ENCODE measurements at places on chromosomes 3 and 15.

- DNase-seq, result no peak
Measured at GRCh38 chr3:122342803-122343202, 17.8 kb downstream of the CSTA start.

DNA sequence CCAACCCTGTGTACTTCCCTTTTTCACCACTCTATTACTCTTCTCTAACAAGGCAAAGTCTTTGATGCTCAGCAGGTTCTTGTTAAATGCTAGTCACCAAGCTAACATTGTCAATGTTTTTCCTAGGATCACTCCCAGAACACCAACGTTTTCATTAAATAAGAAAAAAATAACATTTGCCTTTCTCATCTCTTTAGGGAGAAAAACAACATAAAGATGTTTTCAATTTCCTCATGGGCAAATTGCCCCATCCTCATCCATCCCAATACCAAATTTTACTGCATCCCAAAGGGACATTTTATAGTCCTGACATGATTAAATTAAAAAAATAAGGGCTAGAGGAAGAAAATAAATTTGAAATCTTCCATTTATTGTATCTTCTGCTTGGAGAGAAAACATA is 106.5 kb downstream of the SUCNR1 start:
- DNase-seq, result no peak

GRCh38 chr3:124565551-124565950 is 164.7 kb upstream of the UMPS start:
- no peak for DNase-seq

DNA sequence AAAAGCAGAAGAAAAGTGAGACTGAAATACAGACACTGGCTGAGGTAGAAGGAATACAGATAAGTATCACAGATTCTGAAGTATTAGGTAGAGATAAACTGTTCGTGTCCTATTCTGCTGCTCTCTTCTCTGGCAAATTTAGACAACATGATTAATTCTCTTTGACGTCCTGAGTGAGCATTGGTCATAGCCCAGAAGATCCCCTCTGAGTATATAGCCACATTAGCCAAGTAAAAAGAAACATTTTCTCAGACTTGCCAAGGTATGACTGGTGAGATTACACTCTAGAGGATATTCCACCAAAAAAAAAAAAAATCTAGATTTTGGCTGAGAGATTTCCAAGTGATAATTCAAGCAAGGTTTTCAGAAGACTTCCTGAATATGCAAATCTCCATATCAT is 111.4 kb upstream of the ALCAM start:
- peak; percentile 75 for DNase-seq

- DNase-seq, result no peak
Measured at GRCh38 chr3:10312861-10313260, 8.1 kb downstream of the SEC13 start.

- no peak for DNase-seq
Measured at GRCh38 chr3:130516645-130517512, at the start of gene COL6A6. TSS of gene COL6A6 (plus strand) at chr3:130517177. CDS start at chr3:130560365, 43,188 bp downstream.

GRCh38 chr15:26628071-26628470 is 144.8 kb downstream of the GABRB3 start:
- no peak for DNase-seq

- peak; percentile 58 for DNase-seq
Measured at GRCh38 chr3:157460253-157460652, 23.6 kb downstream of the PTX3 start.

DNA sequence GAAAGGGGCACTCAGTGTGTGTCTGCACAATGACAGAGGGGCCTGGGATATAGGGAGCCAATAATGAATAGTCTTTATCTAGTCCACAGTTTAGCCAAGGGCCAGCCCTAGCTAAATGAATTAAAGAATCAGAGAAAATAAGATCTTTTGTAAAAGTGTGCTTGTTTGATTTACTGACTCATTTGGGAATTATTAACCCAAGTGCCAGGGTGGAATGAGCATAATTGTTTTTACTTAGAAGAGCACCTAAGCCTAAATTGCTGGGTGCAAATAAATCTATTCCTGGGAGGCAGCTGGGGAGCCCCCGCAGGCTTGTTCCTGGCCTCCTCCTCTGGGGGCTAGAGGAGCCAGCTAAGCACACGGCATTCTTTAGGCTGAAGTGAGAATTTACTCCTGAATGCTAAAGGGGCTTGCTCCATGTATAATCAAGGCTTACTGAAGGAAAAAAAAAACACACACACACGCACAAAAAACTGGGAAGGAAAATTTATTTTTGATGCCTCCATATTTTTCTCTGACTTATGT is 405.3 kb upstream of the SUCLG2 start:
- no peak for DNase-seq

- no peak for DNase-seq
Measured at GRCh38 chr3:65787340-65787739, 251.4 kb downstream of the MAGI1 start.

GRCh38 chr15:82146990-82147461 is 101.2 kb upstream of the MEX3B start:
- DNase-seq, result peak; percentile 83

GRCh38 chr3:79032686-79033318 is 735.0 kb downstream of the ROBO1 start:
- DNase-seq, result peak; percentile 76

DNA sequence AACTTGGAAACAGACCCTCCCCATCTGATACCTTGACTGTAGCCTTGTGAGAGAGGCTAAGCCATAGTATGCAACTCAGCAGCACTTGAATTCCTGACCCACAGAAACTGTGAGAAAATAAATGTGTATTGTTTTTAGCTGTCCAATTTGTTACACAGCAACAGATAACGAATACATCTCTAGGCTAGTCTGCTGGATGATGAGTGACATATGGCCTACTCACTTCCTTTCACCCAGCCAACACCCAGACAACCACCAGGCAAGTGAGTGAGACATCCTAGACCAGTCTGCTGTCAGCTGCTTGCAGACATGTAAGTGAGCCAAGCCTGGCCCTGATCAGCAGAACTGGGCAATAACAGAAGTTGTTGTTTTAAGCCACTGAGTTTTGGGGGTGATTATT is 19.2 kb upstream of the SMAD6 start:
- peak; percentile 55 for DNase-seq

DNA sequence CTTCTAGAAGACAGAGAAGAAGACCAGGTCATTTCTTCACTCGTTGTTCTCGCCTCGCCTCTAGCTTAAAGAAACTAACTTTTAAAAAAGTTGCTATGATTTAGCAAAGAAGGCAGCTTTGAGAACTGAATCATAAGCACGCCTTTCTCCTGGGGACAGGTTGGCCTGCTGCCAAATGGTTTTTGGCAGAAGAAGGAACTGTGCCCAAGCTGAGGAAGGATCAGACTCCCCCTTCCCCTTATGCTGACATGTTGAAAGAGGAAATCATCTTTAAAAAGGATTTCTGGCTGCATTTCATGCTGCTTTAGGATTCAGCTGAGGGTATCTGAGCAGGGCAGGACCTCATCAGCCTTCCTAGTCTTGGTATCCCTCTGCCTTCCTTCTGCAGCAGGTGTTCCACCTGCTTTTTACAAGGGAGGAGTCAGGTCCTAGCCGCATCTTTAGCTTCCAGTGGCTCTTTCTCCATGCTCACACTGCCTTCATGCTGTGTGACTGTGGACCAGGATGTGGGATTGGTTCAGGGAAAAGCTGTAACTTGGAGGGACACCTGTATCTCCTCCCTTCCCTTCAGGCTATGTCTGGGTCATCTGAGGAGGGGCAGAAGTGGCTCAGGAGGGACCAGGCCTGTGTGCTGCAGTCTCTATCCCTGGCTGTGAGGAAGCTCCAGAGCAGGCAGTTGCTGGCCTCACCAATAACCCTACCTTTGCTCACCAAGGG is 34.1 kb upstream of the HACD2 start:
- peak; percentile 86 for DNase-seq

GRCh38 chr3:49803465-49804140 is 542 bp downstream of the INKA1 start:
- DNase-seq, result no peak

DNA sequence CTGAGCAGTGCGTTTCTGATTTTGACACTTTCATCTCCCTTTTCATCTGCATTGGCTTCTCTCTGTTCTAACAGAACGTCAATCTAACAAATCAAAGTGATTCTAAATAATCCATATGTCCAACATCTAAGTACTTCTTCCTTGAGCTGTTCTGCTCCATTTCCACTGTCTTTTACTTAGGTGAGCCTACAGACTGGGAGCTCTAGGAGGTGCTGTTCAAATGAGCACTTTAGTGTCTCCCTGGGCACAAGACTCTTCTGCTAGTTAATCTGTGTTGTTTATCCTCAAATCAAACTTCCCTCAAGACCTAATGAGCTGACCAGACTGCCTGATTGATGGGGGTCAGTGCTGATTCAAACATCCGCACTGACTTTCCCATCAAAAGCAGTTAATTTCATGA is 408.1 kb downstream of the WDR72 start:
- DNase-seq, result no peak

GRCh38 chr3:49177073-49177472 is 5.7 kb downstream of the KLHDC8B start:
- no peak for DNase-seq

DNA sequence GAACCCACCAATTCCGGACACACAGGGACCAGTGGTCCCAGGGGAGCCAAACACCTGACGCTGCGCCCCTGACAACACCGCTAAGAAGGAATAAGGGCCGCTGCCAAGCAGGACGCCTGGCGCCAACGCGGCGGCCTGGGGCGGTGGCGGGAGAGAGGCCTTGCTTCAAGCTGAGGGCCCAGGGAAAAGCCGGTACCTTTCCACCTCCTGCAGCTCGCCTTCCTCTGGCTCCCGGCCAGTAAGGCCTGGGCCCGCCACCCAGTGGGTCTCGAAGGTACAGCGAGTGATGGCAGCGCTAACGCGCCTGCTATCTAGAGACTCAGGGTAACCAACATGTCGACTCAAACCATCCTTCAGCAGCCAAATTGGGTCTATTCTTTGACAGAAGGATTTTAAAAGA is 1074.1 kb downstream of the SI start:
- no peak for DNase-seq

GRCh38 chr15:90095521-90095959 is 6.7 kb downstream of the IDH2 start:
- DNase-seq, result no peak

DNA sequence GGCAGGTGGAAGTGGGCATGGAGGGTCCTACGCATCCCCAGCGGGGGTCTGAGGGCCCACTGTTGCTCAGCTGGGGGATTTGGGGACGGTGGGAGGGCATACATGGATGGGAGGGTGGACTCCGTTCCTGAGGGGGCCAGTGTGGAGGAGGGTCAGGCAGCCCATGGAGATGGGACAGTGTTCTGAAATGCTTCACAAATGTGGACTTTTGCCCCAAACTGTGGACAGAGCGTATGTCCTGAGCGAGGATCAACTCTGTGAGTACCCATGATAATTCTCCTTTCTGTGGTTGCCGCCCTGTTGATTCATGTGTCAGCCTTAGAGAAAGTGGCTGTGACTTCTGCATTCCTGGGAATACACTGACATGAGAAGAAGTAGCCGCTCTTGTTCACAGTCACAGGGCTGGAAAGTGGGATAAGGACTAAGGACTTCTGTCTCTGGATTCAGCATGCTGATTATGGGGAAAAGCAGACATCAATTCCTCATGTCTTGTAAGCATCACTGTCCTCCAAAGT is 33.4 kb downstream of the SMAD3 start:
- no peak for DNase-seq

- DNase-seq, result no peak
Measured at GRCh38 chr3:111604119-111604518, 9.0 kb upstream of the ZBED2 start.

GRCh38 chr15:26179906-26180305 is 316.8 kb upstream of the ATP10A start:
- no peak for DNase-seq

GRCh38 chr3:54353546-54353945 is 231.2 kb downstream of the CACNA2D3 start:
- no peak for DNase-seq

- no peak for DNase-seq
Measured at GRCh38 chr3:159627229-159627628, 361.4 kb upstream of the IL12A start.

DNA sequence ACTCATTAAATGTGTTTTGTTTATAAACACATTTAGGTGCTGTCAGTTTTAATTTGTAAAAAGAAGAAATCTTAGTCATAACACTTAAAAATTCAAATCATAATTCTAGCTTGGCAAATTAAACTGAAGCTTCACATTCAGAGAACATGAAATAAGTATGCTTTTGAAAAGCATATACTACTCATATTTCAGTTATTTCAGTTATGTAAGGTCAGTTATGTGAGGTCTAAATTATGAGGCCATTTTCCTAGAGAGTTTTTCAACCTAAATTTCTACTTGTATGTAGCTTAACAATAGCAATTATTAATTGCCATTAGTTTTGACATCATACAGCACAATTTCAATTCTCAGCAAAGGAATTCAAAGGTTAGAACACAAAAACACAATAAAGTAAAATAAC is 465.0 kb downstream of the PLOD2 start:
- no peak for DNase-seq

DNA sequence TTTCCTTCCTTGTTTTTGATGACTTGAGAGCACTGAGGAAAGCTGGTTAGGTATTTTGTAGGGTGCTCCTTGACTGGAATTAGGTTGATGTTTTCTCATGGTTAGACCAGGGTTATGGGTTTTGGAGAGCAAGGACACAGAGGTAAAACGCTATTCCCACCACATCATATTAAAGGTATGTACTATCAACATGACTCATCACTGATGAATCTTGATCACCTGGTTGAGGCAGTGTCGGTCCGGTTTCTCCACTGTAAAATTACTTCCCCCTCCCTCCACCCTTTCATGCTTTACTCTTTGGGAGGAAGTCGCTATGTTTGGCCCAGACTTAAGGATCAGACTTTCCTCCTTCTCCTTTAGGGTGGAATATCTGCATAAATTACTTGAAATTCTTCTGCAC is 201.6 kb downstream of the EDEM1 start:
- no peak for DNase-seq

- peak; percentile 48 for DNase-seq
Measured at GRCh38 chr15:42059661-42060476, 34.5 kb downstream of the PLA2G4D start.

- no peak for DNase-seq
Measured at GRCh38 chr3:175149675-175150074, 290.5 kb downstream of the NAALADL2 start.
